Activated CD4-positive, alpha-beta T cell treated with anti-CD3 and anti-CD28 coated beads, Interleukin-2, amount 50 U/mL, for 1 hour (primary cell): ENCODE measurements at places on chromosomes 16 and 17.

DNA sequence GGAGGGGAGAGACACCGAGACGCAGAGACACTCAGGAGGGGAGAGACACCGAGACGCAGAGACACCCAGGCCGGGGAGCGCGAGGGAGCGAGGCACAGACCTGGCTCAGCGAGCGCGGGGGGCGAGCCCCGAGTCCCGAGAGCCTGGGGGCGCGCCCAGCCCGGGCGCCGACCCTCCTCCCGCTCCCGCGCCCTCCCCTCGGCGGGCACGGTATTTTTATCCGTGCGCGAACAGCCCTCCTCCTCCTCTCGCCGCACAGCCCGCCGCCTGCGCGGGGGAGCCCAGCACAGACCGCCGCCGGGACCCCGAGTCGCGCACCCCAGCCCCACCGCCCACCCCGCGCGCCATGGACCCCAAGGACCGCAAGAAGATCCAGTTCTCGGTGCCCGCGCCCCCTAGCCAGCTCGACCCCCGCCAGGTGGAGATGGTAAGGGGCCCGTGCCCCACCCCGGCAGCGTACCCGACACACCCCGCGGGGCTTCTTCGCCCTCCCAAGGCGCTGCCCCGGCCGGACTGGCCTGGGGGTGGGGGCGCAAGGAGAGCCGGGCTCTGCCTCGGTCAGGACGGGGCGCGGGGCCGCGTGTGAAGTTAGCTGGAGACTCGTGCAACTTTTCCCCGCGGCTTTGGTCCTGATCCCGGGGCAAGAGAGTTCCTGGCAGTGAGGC lies 427 bp downstream of the PPP1R1B start:
- no peak for DNase-seq

DNA sequence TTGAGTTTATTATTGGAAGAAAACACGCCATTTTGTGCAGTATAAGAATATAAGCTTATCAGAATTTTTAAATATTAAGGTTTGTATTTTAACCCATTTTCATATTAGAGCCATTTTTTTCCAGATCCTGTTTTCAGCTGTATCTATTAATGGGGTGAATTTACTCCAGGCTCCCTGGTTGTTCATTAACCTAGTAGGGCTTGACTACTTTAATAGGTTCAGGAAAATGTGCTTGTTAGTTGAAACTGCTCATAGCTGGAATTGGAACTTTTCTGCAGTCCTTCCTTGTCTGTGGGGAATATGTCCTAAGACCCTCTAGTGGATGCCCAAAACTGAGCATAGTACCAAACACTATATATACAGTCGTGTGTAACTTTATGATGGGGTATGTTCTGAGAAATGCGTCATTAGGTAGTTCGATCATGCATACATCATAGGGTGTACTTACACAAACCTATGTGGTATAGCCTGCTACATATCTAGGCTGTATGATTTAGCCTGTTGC lies 28.0 kb downstream of the NFAT5 start:
- DNase-seq: no peak

GRCh38 chr17:6429266-6429665 lies 5.7 kb downstream of the AIPL1 start:
- DNase-seq: no peak

DNA sequence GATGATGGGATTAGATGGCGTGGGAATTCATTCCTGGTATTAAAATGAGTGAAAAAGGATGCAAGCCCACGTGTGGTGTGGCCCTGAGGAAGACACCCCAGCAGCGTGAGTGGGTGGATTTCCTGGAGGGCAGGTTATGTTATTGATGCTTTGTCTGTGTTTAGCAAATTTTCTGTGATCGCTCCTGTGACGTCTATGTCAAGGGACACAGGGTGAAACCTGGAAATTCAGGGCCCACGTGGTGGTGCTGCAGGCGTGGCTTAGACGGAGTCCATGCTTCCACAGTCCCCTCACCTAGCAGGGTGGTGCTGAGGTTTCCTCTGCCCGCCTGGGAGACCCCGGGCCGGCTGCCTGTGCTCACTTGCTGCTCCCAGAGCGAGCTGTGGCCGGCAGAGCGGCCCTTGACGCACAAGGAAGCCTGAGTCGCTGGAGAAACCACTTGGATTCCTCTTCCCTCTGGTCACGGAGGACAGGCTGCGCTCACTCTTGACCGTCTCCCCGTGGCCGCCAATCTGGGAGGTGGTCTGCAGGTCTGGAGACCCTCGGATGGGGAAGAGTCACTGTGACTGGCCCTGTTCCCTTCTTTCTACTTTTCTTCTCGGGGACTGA lies 23.4 kb downstream of the BAIAP2 start:
- no peak for DNase-seq

GRCh38 chr17:34236281-34236892 lies 18.7 kb upstream of the CCL2 start:
- DNase-seq: no peak

GRCh38 chr17:69492410-69493071 lies 78.0 kb downstream of the MAP2K6 start:
- no peak for DNase-seq

- DNase-seq: no peak
Measured at GRCh38 chr17:48882272-48882671, 10.3 kb upstream of the ATP5MC1 start.

DNA sequence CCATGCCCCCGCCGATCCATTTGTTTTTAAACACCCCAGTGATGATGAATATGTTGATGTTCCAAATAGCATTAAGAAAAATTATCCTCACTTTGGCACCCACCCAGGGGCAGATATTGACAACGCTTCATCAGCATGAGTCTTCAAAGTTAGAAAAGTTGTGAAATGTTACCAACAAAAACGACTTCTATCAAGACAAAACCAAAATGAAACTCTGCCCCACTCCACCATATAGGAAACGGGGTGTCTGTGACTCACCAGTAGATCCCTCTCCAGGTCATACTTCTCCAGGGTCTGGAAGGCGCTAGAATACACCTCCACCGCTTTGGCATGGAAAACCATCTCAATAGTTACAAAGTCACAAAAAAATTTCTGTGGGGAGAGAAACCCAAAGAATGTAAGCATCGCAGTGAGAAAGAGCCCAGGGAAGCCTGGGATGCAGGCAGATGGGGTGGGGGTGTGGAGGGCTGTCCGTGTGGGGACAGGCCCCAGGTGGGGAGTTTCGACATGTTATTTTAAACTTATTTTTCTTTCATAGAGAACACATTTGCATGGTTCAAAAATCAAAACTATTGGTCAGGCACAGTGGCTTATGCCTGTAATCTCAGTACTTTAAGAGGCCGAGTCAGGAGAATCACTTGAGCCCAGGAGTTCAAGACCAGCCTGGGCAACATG lies 10.2 kb downstream of the CIBAR2 start:
- no peak for DNase-seq
